MCF 10A (cell line): ENCODE measurements at places on chromosomes 12 and 14. TPM values are rescaled to one million over a fixed set of nuclear protein-coding genes. Genes with fewer than 3 reads are reported as not detected.

DNA sequence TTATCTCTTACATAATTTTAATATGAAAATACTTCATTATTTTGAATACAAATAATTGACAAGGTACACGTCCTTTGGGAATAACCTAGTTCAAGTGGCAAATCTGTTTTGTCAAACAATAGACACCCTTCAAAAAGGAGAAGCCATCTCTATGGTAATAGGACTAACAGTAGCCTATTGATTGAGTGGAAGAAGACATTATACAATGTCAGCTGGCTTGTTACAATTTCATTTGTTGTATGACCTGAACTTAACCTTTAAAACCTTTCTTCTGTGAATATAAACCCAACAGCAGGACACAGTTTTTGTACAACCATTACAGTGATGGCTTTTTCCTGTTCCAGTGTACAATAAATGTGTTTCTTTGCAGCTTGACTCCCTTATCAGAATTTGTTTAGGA lies 8.1 kb downstream of the TMEM260 start:
- no peak for DNase-seq

DNA sequence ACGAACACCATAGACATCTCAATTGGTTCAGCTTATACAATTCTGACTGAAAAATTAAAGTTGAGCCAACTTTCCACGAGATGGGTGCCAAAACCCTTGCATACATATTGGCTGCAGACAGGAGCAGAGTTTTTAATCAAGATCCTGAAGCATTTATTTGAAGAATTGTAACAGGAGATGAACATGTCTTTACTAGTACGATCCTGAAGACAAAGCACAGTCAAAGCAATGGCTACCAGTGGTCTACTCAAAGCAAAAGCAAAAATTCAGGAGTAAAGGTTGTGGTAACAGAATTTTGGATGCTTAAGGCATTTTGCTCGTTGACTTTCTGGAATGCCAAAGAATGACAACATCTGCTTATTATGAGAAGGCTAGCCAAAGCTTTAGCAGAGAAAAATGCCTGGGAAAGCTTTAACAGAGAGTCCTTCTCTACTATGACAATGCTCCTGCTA lies 20.7 kb downstream of the ZDHHC17 start:
- DNase-seq = no peak

SOAT2 gene
- not detected in 2 replicates for total RNA-seq

KRT6A gene
- total RNA-seq = 1,403 and 1,688 TPM in 2 replicates

GPR137C gene
- total RNA-seq = 0.10 TPM in 1 of 2 replicates, not detected in the other

DNA sequence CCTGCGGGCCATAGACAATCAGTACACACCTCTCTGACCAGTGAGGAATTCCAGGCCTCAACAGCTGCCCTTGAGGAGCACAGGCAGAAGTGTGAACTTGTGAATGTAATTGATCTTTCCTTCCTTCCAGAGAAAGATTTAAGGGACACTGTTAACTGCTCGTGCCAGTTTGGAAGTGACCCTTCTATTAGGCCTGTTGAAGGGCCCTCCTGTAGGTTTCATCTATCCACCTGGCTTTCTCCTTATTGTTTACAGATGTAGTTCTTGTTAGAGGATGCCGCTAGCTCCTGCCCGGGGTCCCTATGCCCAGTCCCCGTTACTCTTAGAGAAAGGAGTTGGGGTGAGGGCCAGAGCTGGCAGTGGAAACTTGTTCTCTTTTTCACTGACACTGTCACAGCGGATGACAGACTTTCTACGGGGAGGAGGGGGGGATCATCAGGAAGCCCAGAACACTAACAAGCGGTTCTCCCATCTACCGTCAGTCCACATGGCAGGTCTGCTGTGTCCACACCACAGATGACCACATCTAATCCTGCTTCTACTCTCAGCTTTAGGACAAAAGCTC lies 42.6 kb downstream of the SH2B3 start:
- DNase-seq = no peak

GRCh38 chr14:88947646-88948598 lies 123.5 kb downstream of the TTC8 start:
- DNase-seq = no peak

TBX5 gene
- not detected in 2 replicates for total RNA-seq

DNA sequence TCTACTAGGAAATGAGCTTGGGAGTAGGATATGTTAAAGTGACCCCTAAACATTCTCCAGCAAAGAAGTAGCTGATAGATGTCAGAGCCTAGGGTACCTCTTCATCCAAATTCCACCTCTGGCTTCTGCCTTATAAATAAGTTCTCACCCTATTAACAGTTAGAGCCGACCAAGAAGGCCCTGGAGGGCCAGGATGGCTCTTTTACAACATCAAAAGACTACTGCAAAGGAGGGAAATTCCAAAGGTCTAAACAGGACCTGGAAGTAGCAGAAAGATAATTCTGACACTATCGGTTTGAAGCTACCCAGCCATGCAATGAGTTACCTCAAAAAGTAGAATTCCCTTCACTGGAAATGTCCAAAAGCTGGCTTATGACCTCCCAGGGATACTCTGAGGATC lies 90.0 kb downstream of the PPM1H start:
- DNase-seq = no peak

MAP3K9 gene
- total RNA-seq = 17.2 and 18.6 TPM in 2 replicates

- DNase-seq = no peak
Measured at GRCh38 chr14:80784820-80785219, 156.7 kb downstream of the CEP128 start.

- peak; percentile 36 for DNase-seq
Measured at GRCh38 chr14:67228325-67228984, 12.8 kb upstream of the PALS1 start.

DNA sequence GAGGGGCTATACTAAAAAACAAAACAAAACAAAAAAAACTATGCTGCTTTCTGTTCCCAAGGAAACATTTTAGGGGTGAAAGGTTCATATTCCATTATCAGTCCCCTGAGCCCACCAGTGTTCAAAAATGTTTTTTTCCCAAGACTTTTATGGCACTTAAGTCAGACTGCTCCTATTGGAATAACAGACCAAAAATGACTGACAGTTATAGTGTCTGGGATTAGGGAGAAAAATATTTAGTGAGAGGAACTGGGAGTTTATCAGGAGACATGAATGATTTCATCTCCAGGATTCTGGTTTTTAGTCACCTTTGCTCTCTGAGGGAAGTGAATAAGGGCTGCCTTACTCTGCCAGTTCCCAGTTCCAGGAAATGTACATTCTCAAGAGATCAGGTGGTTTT lies 68.0 kb downstream of the PDE3A start:
- DNase-seq = no peak

FLRT2 gene
- total RNA-seq = 153 and 204 TPM in 2 replicates

- DNase-seq = no peak
Measured at GRCh38 chr12:62711631-62712241, 223.2 kb downstream of the PPM1H start.

TUBA1C gene
- 253 and 303 TPM in 2 replicates for total RNA-seq

HOXC10 gene
- not detected in 2 replicates for total RNA-seq

DNA sequence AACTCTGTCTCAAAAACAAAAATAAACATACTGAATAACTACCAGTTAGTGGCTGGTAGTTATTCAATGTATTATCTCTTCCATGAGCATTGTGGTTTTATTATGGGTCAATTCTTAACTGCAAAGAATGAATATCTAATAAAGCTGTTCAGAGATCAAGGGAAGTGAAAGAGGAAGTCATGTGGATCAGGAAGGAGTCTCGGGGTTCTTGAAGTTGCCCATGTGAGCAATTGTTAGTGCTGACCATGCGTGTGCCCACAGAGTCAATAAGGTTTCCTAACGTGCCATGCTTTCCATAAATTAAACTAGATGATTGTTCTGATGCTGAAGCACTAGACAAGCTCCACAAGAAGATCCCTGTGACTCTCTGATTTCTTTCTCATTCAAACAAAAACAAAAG lies 136.5 kb upstream of the CPSF6 start:
- no peak for DNase-seq

DNA sequence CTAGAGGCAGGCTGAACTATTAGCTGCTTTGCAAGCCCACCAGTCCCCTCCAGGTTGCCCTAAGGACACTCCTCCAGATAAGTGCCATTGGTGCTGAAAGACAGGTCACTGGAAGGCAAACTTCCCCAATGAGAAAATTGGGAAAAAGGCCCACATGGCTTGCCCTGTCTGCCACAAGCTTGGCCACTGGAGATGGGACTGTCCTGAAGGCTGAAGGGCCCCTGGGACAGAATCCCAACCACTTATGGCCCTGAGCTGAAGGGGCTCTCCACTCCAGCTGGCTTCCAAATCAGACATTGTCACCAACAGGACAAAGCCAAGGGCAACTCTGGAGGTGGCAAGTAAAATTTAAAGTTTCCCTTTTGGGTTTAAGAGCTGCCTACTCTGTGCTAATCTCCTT lies 12.2 kb upstream of the DHRS2 start:
- DNase-seq = no peak

IL31 gene
- not detected in 2 replicates for total RNA-seq

C12orf56 gene
- not detected in 2 replicates for total RNA-seq

CLEC14A gene
- not detected in 2 replicates for total RNA-seq

DNA sequence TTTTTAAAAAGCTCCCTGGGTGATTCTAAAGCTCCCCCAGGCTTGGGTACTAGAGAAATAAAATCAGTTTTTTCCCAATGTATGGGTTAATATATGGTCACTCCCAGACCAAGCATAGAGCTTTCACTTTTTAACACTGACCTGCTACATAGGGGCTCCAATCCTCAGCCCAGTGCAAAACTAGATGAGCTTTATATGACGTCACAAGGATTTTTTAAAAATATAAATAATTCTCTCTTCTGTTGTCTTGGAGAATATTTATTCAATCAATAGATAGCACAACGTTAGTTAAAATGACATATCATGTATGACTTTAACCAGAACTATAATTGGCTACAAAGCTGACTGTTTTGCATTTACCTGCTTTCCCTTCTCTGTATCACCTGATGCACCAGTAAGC lies 137.9 kb upstream of the TMCC3 start:
- no peak for DNase-seq

GRCh38 chr14:50792051-50792477 lies 38.9 kb downstream of the NIN start:
- no peak for DNase-seq

TPH2 gene
- total RNA-seq = not detected in 2 replicates

DNA sequence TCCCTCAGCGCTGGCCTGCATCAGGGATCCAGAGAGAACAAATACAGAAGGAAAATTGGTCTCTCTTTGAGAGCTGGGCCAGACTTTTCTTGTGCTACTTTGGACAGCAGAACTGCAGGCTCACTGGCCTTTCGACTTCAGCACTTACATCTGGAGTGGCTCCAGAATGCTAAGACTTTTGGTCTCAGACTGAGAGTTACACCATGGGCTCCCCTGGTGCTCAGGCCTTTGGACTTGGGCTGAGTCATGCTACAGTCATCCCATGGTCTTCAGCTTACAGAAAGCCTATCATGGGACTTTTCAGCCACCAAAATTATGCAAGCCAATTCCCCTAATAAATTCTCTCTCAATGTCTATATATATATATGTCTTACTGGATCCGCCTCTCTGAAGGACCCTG lies 9.0 kb upstream of the CD163 start:
- peak; percentile 93 for DNase-seq

- DNase-seq = no peak
Measured at GRCh38 chr12:123513805-123514204, 19.7 kb downstream of the RILPL1 start.

DNA sequence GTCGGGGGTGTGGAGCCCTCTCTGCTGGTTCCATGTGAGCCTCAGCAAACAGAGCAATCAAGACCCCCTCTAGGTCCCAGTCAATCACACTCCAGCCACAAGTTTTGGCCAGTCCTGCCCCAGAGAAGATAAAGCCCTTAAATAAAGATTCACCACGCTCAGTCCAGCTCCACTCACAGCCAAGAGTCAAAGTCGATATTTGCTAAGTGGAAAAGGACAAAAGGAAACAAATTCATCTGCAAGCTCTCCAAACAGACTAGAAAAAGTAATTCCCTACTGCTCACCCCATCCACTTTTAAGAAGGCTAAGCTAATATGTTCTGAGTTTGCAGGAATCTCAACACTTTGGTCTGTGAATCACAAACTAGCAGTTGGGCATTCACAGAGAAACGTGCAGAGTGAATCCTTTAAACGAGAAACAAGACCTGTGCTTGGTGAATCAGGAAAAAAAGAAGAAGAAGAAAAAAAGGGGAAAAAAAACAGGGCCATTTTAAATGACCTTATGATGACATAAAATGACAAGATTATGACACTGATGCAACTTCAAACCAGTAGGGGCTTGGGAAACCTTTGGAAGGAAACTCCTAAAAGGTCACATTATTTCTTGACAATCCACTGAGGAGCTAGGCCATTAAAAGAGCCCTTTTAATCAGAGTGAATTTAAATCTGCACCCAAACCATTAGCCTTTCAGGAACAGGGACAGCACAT lies 41.8 kb upstream of the FOXN3 start:
- no peak for DNase-seq

- DNase-seq = no peak
Measured at GRCh38 chr12:80625051-80625450, 82.4 kb upstream of the MYF6 start.

DNA sequence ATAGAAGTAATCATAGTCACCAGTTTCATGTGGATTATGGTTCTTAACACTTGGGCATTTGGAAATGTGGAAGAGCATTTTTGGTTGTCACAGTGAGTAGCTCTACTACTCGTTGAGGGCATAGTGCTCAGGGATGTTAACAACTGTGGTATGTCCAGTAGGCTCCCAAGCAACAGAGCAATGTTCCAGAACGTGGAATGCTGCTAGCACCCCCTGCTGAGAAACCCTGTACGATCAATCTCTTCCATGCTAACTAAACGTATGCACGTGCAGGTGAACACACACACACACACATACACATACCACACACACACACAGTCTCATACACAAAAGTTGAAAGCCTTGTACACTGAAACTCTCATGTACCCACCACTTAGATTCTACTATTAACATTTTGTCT lies 16.6 kb upstream of the GNPTAB start:
- no peak for DNase-seq

GPR84 gene
- total RNA-seq = 0.17 TPM in 1 of 2 replicates, not detected in the other

DNA sequence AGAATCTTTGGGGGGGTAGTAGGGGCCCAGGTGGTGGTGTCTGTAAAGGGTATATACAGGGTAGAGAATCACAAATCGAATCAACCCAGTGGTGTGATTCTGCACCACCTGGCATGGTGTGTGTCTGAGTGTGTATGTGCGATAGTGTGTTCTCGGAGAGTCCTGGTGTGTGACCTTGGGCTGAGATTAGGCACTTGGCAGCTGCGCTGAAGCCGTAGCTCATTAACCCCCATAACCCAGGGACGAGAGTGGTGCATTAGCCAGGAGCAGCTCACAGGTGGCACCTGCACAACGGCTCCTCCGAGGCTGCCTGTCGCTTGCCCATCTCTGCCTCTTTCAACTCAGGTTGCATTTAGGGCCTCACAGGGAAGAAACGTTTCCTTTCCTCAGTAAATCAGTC lies 15.6 kb upstream of the TESC start:
- no peak for DNase-seq
